H7 (cell line): ENCODE measurements at places on chromosomes 1 and 21. TPM values are rescaled to one million over a fixed set of nuclear protein-coding genes. Genes with fewer than 3 reads are reported as not detected.

The TMEM63A gene
- total RNA-seq = 101 and 154 TPM in 2 replicates

The SFN gene
- total RNA-seq = 7.5 and 11.3 TPM in 2 replicates

The CD5L gene
- total RNA-seq = not detected in 2 replicates

The FMO4 gene
- 1.7 and 2.6 TPM in 2 replicates for total RNA-seq

The PIK3CD gene
- total RNA-seq = 6.9 and 18.1 TPM in 2 replicates

The WNT4 gene
- total RNA-seq = 0.33 and 0.94 TPM in 2 replicates

The RO60 gene
- 136 and 193 TPM in 2 replicates for total RNA-seq

The PRAMEF27 gene
- not detected in 2 replicates for total RNA-seq
